T-helper 1 cell (primary cell): ENCODE measurements at places on chromosomes 11 and 22.
A peak's percentile ranks its signal among the peaks of the same experiment; 100 is the strongest.

- no peak for DNase-seq
Measured at GRCh38 chr11:19311308-19312030, 70.7 kb upstream of the E2F8 start.

DNA sequence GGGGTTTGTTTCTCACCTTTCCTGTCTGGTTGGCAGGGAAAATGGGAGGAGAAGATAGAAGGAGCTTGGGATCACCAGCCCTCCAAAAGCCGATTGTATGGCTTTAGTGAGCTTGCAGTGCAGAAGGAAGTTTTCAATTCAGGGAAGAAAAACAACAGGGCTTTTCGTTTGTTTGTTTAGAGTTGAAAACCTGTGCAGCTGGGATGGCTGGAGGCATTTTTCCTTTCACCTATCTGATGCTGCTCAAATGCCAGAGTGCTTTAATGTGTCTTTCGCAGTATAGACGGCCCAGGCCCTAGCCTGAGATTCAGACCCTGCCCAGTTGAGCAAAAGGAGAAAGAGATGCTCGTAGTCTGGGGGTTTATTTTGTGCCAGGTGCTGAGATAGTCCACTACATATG is 87.9 kb downstream of the INSC start:
- no peak for DNase-seq

DNA sequence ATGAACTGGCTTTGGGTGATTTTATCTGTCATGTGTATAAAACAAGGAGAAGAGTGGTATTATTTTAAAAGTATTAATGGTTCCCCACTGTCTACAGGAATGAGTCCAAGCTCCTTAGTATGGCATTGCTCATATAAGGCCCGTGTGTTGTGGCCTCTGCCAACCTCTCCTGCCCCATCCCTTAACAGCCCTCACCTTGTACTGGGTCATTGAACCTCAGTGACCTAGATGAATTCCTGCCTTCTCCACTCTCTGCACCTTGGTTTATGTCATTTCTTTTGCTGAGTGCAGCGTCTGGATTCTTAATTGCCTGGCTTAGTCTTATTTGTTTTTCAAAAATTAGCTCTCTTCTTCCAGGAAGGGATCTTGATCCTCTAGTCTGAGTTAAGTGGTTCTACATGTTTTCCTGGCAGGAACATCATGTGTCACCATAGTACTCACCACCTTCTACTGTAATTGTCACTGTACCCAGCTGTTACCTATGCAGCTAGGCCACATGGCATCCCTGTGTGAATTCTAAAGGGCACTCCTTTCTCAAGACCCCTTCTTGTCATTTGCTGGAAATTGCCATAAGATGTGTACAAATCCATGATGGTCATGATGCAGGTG is 36.2 kb upstream of the POGLUT3 start:
- no peak for DNase-seq

- DNase-seq: peak; percentile 58
Measured at GRCh38 chr22:46542011-46542985, 4.9 kb upstream of the CELSR1 start.

- DNase-seq: no peak
Measured at GRCh38 chr11:115453693-115454490, 50.3 kb downstream of the CADM1 start.

DNA sequence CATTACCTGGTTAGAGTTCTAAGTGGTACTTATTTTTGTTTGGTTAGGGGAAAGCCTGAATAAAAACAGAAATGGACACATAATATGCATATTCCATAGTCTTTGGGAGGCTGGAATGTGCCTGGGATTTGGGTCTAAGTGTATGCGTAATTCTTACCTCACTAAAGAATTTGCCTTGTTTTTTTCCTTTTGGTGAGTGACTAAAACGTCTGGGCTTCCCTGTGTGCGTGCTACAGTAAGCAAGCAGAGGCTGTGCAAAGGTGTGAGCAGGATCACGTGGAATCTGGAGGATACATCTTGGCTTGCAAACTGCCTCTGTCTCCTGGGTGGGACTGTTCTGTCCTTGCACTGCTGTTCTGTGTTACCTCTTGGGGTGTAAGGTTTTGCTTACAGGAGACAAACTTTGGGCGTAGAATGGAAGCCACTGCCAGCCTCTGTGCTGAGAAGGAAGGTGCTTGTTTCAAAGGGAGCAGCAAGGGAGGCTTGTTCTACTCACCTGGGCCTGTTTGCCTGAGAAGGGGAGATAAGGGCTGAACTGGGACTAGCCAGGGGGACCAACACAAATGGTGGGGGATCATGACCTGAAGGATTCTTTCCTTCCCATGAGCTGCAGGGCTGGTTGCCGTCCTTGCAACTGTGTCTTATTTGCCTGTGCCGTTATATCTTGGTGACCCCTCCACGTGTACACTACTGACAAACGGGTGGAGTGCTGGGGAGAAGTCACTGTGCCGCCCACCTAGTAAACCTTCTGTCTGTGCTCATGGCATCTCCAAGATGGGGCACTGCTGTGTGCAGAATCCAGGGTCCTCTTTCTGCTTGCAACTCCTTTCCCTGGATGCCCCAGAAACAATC is 4.5 kb downstream of the NEAT1 start:
- DNase-seq: no peak

DNA sequence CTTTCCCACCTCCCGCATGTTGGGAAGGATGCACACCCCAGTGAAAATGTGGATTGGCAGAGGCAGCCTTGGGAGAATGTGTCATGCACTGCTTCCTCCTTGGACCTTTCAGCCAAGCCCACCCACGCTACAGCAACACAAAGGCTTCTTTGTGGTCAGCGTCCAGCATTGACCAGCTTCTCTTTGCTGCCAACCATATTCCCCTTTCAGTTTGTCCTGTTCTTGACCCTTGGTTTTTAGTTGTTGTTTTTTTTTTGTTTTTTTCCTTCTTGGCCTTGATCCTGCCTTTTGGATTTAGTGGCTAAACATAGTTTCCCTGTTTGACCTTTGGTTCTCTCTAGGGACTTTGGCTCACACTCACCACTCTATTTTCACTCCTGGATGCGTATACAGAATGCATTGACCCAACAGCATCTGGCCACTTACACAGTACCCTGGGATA is 573.6 kb downstream of the INSC start:
- no peak for DNase-seq

DNA sequence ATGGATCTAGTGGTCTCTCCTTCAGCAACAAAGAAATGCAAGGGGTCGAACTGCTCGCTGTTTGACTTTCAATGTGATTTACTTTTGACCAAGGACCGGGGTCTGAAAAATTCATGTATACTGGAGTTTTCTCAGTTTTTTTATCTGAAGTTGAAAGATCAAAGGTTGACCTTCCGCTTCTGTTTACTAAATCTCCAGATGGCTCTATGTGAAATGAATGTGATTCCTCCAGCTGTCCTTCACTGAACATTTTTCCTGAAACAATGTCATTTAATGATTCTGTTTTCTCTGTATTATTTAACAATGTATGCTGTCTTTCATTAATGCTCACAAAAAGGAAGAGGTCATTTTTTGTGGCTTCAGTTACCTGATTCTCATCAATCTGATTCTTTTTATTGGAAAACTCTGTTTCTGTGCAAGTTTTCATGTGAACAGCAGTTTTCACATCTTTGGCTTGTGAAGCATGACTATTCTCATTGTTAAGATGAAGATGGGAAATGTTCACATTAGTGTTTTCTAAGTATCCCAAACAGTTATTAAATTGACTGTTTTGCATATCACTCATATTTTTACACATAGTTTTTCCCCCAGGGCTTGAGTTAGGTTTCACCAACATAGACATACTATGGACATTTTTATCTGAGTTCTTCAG is 30.0 kb downstream of the EIF3M start:
- DNase-seq: no peak

- peak; percentile 45 for DNase-seq
Measured at GRCh38 chr11:115765803-115766239, 261.6 kb upstream of the CADM1 start.
